ENCODE measurements at places on chromosomes 3 and 15.

DNA sequence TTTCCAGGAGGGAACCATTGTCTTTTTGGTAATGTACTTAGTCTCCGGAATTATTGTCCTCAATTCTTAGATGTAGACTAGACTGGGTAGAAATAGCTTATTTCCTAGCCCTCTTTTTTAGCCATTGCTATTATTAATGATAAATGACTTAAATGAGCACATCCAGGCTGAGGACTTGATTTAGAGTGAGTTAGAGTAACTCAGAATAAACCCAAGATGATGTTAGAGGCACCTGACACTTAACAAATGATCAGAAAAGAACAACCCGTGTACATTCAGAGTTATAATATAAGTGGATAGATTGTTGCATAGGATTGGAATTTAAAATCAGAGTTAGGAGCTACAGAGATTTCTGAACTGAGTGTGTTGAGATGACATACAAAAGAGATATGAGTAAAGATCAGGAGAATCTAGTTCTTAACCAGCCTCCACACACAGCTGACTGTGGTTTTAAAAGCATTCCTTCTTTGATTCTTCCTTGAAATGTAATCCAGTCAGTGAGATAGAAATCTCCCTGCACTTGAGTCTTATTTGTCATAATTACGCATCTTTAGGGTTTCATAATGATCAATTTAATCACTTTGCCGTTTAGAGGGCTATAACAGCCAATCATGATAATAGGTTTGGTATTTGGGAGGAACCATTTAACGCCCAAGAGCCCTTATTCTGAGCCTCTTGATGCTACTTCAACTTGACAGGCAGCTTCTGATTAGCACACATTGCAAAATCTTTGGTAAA is 366.5 kb downstream of the GAP43 start:
- DNase-seq: peak; percentile 42

DNA sequence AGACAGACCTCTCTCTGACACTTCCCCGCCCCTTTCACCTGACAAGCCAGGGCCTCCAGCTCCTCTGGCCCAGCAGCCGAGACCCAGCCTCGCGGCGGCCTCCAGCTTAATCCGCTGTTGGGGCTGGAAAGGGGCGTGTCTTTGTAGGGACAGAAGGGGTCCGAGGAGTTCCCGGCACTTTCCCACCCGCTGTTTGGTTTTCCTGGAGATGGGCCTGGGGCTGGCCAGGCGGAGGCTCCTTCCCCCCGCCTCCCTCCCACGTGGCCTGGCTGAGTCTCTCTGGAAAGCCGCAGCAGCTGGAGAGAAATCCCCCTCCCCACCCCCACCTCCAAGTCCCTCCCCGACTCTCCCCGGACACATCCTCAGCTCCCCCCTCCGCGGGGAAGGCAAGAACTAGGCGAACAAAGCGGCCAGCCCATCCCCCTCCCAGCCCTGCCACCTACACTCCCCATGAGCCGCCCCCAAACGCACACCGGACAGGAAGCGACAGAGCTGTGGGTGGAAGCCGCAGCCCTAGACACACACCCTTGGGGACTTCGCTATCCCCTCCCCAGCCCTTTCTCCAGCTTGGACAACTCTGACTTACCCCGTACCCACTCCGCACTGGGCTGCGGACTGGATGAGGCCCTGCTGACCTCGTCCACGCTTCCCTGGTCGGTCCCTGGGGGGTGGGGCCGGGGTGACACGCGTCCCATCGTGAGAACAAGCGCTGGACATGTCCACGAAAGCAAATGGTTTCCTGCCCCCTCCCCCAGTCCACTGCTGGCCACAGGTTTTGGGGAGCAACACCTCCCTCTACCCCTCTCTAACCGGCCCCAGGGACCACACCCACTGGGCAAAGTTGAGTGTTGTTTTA is 1.2 kb downstream of the IGDCC4 start:
- peak; percentile 63 for DNase-seq

DNA sequence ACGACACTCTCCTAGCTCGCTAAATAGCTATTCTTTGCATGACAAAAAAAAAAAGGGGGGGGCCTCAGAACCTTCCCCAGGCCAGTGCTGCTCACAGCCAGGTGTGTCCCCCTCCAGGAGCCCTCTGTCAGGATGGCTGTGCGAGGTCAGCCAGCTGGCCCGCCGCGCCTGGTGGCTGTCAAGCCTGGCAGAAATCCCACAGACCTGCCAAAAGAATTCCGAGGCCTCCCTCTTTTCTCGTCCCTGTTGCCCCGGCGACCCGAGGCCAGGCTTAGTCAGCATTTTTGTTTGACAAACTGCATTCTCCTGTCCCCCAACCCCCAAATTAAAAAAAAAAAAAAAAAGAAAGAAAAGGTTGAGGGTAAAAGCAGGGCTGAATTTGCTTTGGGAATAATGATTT is 61.9 kb downstream of the TM4SF4 start:
- DNase-seq: peak; percentile 39

DNA sequence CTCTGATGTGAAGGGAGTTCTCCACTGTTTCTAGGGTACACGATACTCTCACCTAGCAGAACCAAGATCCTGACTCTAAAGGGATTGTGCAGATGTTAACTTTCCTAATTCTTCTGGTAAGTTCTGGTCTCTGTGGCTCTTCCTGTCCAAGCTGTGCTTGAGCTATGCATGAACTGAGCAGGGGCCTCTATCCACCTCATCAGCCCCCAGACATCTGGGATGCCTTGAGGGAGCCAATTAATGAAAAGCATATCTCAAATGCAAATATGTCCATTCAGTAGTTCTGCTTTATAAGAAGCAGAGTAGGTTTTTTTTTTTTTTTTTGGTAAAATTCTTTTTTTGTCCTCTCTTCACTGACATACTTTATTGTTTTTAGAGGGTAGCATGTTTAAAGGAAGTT is 89.6 kb downstream of the POLR2M start:
- DNase-seq: no peak

DNA sequence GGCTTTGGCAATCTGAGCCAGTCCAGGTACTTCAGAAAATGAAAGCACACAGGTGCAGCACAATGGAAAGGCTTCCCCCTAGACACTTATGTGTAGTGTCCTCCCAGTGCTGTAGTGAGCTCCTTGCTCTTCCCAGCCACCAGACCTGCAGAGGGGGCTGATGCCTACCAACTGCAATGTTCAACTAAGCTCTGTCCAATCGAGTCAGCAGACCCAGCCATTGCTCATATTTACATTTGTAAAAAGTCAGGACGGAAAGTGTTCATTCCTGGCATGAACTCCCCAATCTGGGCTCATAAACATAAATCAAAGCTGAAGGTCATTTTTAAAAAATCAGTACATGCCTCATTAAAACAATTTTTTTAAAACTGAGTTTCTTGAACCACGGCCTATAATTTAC is 73.0 kb downstream of the FOXP1 start:
- peak; percentile 87 for DNase-seq

DNA sequence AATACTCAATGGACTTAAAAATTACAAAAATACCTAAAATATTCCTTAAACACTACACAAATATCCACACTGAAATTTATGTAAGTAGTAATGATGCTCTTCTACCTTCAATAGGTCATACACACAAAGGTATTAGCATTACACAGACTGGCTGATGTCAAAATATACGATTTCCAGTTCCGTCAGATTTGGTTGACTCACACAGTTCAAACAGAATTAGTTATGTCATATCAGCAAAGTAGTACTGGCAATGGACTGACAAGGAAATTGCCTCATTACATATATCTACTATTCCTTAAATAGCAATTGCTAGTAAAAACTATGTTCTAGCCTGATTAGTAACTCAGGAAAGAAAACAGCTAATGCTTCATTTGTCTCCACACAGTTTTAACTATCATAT is 70.8 kb downstream of the ADAM10 start:
- DNase-seq: peak; percentile 25

DNA sequence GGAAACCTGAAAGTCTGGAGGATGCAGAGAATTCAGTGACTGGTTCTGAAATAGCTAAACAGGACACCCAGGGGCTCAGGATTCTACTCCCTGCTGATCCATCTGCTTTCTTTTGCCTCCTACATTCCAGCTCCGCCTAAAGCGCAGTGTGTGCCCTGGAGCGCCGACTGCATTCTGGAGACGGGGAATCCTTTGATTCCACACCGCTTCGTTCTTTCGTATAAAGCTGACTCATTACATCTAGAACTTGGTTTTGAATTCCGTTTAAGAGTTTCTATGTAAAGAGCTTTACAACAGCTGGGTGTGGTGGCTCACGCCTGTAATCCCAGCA is 61.8 kb downstream of the SENP2 start:
- no peak for DNase-seq

DNA sequence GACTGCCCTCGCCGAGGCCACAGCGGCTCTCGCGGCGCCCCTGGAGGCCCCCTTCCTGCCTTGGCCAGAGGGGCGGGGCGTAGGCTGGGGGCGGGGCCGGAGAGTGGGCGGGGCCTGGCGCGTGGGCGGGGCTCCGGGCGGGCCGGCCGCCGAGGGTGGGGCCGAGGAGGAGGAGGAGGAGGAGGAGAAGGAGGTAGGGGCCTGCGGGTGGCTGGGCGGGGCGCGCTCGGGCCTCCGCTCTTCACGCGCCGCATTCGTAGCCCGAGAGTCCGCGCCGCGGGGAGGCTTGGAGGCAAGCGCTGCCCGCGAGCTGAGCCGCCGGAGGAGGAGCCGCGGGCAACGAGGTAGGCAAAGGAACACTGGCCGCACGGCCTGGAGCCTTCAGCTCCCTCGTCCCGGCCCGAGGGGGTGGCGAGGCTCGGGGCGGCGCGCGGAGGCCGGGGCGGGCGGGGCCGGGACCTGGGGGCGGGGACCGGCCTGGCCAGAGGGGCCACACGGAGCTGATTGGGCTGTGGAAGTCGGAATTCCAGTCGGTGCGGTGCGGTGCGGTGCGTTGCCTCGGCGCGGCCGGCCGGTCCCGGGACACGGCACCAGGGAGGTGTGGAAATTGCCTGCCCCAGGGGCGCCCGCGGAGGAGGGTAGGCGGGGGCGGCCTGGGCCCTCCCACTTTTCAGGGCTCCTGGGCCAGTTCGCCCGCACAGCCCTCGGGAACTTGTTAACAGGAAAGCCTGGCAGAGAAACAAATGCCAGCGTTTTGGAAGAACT is at the start of gene PPP2R3A:
Gene PPP2R3A (plus strand): TSS at position 223 of the 765 bp plus-strand sequence. CDS start 35,771 bp downstream, outside the sequence.
- DNase-seq: peak; percentile 85

DNA sequence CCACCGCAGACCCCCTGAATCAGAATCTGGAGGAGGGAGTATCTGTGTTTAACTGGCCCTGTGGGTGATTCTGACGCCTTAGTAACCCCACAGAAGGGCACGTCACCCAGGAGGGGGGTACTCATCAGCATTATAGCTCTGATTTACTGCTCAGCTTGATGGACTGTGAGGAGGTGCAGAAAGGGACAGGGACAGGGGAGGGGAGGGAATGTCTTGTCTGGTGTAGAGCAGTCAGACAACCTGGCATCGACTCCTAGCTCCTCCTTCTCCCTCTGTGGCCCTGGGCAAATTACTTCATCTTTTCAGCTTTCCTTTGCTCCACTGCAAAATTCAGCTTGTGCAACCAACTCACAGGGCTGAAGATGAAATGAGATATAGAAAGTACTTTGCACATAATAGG is 42.3 kb upstream of the GLCE start:
- no peak for DNase-seq

DNA sequence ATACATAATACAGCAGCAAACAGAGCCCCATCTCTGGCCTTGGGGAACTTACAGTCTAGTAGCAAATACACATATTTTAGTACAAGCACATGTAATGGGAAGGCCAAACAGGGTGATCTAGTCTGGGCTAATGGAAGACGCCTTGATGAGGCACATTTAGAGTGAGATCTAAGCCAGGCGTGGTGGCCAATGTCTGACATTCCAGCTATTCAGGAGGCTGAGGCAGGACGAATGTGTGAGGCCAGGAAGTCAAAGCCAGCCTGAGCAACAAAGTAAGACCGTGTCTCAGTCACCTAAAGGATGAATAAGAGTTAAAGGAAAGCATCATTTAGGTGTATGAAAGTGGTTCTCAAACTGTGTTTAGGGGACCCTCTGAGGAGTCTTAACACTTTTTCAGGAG is 291.9 kb downstream of the MAGI1 start:
- DNase-seq: no peak

- no peak for DNase-seq
Observed at GRCh38 chr3:179732661-179733348, 80.0 kb downstream of the USP13 start.

GRCh38 chr3:157857440-157857839 is 248.8 kb downstream of the SHOX2 start:
- DNase-seq: no peak

GRCh38 chr3:183172051-183172639 is 9.6 kb upstream of the LAMP3 start:
- DNase-seq: no peak

Measured in fibroblast of lung (primary cell).